ENCODE measurements at places on chromosomes 5 and 9. TPM values are rescaled to one million over a fixed set of nuclear protein-coding genes. Genes with fewer than 3 reads are reported as not detected.

Gene TRIP13
- 1.2 TPM for total RNA-seq

Gene POLR3G
- 0.76 TPM for total RNA-seq

Gene GPR21
- 1.9 TPM for total RNA-seq

DNA sequence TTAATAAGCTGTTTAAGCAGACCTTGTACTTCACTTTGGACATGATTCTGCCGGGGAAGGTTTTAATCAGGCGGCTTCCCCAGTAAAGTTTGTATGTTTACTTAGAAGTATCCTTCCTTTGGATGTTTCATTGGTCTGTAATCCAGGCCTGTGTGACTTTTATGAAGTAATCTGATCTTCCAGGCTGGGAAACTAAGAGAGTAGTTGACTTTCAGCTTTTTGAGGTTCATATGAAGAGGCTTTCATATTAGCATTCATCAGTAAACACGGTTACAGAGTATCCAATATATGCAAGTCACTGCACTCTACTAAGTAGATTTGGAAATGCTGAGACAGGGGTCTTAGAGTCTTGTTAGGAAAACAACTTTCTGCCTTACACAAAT lies 1.1 kb downstream of the DNAJC21 start:
- no peak for DNase-seq

GRCh38 chr5:6714226-6715041 lies 1.2 kb downstream of the TENT4A start:
- peak; percentile 51 for DNase-seq

DNA sequence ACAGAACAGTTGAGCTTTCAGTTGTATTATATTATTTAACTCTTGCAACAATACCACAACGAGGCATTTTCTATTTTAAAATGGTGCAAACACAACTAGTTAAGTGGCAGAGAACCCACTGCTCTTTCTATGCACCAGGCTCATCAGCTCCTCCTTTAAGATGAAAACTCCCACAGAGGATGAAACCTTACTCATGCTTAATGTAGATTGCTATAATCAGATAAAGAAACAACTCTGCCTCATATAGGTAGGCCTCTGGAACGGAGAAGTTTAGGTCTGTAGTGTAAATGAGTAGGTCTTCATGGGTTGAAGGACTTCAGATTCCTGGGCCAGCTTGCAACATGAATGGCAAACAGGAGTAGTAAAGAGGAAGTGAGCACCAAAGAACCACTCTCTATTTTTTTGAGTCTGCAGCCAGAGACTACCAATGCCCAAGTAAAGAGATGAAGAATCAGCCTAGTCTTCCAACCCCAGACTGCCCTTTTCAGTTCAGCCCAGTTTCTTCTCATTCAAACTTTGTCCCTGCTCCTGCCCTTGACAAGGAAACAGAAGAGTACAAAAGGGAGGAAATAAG lies 33.9 kb downstream of the HACD4 start:
- DNase-seq = no peak

- DNase-seq = no peak
Observed at GRCh38 chr5:72722792-72723452, 93.5 kb upstream of the TNPO1 start.

DNA sequence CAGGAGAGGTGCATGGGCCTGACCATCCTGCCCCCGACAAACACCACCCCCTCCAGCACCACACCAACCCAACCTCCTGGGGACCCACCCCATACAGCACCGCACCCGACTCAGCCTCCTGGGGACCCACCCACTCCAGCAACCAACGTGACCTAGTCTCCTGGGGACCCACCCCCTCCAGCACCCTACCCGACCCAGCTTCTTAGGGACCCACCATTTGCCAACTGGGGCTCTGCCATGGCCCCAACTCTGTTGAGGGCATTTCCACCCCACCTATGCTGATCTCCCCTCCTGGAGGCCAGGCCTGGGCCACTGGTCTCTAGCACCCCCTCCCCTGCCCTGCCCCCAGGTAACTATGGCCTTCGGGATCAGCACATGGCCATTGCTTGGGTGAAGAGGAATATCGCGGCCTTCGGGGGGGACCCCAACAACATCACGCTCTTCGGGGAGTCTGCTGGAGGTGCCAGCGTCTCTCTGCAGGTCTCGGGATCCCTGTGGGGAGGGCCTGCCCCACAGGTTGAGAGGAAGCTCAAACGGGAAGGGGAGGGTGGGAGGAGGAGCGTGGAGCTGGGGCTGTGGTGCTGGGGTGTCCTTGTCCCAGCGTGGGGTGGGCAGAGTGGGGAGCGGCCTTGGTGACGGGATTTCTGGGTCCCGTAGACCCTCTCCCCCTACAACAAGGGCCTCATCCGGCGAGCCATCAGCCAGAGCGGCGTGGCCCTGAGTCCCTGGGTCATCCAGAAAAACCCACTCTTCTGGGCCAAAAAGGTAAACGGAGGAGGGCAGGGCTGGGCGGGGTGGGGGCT lies 4.6 kb downstream of the CEL start:
- no peak for DNase-seq

- DNase-seq = no peak
Observed at GRCh38 chr5:66222455-66222854, 78.4 kb downstream of the SREK1 start.

GRCh38 chr5:80182809-80183580 lies 72.9 kb downstream of the SERINC5 start:
- DNase-seq = no peak

DNA sequence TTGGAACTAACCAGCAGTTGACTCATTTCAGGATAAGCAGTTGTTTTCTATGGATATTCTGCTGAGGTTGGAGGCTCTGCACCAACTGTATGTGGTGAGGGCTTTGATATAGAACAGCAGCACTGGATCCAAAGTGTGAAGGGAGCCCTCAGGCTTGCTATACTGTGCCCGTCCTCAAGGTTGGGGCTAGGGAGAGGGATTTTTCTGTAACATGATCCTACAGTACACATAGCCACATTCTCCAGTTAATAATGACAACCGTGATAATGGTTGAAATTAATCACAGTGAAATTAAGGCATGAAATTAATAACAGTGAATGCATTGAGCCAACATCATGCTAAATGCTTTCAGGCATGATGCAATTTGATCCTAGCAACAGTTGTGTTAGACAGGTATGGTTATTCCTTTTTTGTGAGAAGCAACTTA lies 36.7 kb downstream of the ARHGAP26 start:
- DNase-seq = no peak
